ENCODE measurements at places on chromosomes 1 and 21.

GRCh38 chr1:154222918-154223317 lies 2.2 kb downstream of the UBAP2L start:
- no peak for DNase-seq

- no peak for DNase-seq
These were observed 549.0 kb upstream of the RGS18 start for GRCh38 chr1:191609305-191609704.

GRCh38 chr1:241208910-241209379 lies 148.1 kb downstream of the RGS7 start:
- no peak for DNase-seq

DNA sequence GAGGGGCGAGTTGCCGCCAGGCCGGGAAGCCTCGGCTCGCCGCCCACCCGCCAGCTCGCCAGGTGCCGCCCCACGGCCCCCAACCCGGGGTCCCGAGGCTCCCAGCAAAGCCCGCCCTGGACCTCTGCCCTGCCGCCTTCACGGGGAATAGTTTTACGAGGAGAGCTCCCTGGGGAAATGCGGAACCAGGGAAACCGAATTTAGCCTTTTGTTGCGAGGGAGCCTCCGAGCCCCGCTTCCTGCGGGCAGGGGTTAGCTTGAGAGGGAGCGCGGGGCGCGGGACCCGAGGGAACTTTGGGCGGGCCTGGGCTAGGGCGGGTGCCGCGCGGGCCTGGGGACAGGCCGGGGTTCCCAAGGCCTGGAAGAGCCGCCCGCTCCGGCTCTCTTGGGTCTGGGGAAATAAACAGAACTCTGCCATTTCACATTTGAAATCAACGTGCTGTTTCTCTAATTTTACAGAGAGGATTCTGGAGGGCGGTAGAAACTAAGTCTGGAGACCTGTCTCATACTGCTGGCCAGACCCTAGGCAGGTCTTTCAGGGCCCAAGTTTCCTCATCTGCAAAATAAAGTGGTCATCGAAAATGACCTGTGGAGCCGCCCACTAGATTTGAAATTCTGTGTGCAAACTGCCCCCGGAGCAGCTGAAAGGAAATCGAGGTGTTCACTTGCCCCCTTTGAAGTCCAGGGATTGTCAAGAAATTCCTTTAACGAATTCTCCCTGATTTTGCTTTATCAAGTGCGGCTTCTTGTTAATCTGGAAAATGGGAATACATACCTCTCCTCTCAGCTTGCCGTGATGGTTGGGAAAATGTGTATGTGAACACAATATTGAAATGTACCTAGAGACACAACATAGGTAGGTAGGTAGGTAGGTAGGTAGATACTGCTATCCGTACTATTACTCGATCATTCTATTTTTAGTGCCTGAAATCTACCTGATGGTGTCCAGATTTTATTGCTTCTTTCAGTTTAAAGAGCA lies 749 bp upstream of the GLUL start:
- no peak for DNase-seq

GRCh38 chr1:216739793-216740192 lies 16.6 kb upstream of the ESRRG start:
- no peak for DNase-seq

- no peak for DNase-seq
These were observed 13.4 kb downstream of the IBA57 start for GRCh38 chr1:228178737-228179684.

GRCh38 chr21:44757731-44758130 lies 43.9 kb downstream of the UBE2G2 start:
- no peak for DNase-seq

DNA sequence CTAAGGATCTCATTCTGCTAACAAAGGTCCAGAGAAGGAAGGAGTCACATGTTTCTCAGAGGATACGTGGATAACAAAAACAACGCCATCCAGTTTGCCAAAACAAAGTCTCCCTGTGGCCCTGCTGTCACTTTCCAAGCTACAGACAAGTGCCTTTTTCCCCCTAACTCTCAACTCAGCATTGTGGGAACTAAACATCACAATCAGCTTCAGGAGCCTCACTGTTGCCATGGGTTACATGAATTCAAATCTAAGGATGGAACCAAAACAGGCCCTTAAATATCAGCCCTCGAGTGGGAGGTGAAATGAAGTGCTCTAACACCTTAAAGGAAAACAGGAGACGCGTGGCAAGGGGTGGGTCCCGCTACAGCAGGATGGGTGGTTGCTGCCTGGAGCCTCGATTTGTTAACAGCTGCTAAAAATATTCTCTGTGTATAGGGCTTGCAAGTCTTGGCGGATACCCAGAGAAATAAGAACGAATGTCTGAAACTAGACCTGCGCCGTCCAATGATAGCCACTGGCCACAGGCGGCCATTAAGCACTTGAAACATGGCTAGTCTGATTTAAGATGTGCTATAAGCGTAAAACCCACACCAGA lies 66.4 kb upstream of the SOD1 start:
- no peak for DNase-seq

- DNase-seq, result no peak
These were observed 19.8 kb upstream of the ACBD6 start for GRCh38 chr1:180522213-180522515.

DNA sequence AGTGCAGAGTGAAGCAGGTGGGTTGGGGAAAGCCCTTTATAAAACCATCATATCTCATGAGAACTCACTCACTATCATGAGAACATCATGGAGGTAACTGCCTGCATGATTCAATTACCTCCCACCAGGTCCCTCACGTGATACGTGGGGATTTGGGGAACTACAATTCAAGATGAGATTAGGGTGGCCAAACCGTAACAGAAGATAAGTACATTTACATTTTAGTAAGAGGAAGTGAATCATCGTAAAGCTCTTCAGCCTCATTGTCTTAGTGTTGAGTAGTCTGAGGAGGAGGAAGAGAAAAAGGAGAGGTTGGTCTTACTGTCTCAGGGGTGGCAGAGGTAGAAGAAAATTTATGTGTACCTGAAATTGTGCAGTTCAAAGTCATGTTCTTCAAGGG lies 1053.4 kb upstream of the ADGRL4 start:
- no peak for DNase-seq

DNA sequence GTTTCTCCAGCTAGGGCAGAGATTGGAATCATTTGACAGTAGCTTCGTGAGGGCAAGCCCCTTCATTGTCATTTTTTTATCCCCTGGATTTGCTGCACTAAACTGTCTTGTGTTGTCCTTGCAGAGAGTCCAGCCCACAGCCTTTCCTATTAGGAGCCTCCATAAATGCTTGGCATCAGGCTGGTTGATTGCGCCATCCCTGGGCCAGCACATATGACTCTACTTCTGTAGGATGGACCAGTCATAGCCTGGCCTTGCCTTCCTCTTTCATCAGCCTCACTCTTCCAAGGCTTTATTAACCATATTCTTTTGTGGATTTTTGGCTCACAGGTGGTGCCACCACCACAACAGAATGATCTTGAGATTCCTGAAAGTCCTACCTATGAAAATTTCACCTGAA lies 31.4 kb downstream of the LY9 start:
- DNase-seq, result no peak

- DNase-seq, result no peak
These were observed 45.9 kb downstream of the KLHDC7A start for GRCh38 chr1:18526436-18527275.

- no peak for DNase-seq
These were observed 78.9 kb upstream of the RAB4A start for GRCh38 chr1:229192031-229192430.

GRCh38 chr1:36369061-36369861 lies 16.5 kb downstream of the STK40 start:
- DNase-seq, result peak; percentile 71

- DNase-seq, result no peak
These were observed 19.7 kb upstream of the TMEM52 start for GRCh38 chr1:1938613-1939295.

GRCh38 chr1:206476591-206476990 lies 6.3 kb downstream of the IKBKE start:
- DNase-seq, result no peak

GRCh38 chr1:77659879-77660593 lies 22.4 kb downstream of the ZZZ3 start:
- DNase-seq, result no peak

GRCh38 chr1:230861970-230862595 lies 6.2 kb downstream of the C1orf198 start:
- no peak for DNase-seq

DNA sequence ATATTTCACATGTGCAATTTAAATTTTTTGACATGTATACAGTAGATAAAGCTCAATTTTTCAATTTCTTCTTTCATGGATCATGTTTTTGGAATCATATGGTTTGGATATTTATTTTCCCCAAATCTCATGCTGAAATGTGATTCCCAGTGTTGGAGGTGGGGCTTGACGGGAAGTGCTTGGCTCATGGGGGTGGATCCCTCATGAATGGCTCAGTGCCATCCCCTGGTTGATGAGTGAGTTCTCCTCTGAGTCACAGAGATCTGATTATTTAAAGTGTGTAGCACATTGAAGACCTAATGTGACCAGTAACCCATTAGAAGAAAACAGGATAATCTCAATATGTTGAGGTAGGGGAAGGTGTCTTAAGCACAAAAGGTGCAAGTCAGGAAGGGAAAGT lies 9.1 kb upstream of the IFI16 start:
- DNase-seq, result no peak

DNA sequence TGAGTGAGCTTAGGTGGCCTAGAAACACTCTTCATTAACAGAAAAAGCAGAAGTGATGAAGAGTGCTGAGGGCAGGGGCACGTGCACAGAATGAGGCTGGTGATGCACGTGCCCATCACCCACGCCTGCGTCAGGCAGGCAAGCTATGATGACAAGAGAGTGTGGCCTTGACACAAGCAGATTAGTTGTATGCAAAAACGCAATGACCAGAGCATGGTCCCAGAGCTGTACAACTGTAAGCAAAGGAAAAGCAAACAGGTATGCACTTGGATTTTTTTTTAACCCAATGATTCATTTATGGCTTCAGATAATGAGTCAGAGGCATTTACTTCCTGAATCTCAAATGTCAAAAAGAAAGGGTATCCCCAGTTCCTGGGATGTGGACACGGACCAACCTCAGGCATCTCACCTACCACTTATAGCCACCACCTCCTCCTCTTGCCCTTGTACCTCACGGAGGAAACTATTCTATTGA lies 9.1 kb upstream of the TMEM61 start:
- DNase-seq, result no peak

GRCh38 chr1:163837206-163837605 lies 515.5 kb downstream of the NUF2 start:
- no peak for DNase-seq

DNA sequence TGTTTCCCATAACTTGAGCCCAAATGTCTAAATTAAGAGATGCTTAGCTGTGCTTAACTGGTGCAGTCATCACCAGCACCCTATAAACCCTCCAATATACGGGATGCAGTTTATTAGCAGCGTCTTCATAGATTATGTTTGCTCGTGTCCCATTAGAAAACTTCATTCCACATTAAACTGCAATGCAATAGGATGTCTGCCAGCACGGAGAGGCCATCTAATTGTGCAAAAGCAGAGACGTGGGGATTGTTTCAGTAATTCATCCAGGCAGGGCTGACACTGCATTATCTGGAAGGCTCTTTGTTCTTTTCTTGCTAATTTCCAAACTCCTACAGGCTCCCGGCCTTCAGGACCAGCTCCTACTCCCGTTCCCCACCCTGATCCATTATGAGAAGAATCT lies 89.5 kb downstream of the CSMD2 start:
- DNase-seq, result no peak

DNA sequence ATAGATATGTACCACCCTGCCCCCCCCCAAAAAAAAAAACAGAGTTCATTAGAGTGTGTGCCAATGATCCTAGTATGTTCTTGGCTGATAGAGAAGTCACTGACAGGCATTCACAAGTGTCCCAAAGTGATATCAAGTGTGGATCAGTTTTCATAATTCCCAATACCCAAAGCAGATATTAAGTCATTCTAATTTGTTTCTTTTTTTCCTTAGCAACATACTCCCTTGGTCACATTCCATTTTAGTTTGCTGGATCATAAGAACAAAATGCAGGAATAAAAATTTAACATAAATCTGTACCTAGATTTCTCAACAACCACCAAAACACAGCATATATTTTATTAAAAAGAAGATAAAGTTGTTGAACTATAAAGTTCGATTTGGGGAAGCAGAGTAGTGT lies 129.8 kb upstream of the PALMD start:
- no peak for DNase-seq

DNA sequence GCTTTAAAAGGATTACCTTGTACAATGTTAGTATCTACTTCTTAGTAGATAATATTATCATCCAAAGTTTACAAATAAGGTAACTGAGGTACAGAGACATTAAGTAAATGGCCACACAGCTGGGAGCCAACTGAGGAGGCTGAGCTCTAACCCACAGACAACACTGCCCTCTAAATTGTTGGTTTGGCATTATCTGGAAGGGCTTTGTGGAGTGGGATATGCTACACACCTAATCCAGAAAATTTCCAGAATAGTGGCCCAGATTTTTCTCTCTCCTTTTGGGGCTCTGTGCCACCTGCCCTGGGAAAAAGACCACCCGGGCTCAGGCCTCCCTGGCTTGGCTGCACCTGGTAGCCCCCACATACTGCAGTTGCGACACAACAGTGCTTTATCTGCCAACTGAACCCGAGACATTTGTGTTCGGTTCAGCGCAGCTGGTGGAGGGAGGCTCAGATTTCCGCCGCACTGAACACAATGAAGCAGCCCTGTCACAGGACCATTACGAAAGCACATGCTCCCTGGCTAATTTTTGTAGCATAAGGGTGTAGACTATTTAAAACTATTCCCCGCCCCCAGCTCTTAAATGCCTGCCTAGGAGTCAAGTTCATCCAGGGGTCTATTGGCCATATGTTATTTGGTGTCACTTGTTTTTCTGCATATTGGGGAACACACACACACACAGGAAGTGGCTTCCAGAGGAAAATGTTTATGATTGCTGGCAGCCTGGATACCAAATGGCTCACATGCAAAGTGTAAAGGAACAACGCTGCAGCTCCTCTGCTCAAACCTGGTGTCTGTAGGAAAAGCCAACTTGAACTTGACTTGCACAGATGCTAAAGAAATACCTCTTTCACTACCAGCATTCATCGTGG lies 92.3 kb upstream of the ESRRG start:
- no peak for DNase-seq

DNA sequence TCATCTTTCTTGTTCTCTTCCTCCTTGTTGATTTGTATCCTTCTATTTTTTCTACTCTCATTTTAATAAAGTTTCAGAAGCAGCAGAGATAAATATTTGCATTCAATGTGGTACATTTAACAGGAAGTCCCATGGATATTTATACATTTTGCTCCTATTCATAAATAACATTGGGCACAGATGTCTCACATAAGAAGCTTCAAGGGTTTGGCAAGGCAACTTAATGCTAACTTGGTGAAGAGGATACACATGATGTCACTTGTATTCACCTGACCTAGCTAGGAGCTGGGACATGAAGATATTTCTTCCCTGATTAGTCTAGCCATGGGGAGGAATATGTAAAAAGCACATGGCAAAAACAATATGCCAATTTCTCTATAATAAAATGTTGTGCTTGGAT lies 65.1 kb upstream of the DUSP10 start:
- no peak for DNase-seq
